NCI-H187 (cell line): ENCODE measurements at places on chromosomes 1 and 21.

DNA sequence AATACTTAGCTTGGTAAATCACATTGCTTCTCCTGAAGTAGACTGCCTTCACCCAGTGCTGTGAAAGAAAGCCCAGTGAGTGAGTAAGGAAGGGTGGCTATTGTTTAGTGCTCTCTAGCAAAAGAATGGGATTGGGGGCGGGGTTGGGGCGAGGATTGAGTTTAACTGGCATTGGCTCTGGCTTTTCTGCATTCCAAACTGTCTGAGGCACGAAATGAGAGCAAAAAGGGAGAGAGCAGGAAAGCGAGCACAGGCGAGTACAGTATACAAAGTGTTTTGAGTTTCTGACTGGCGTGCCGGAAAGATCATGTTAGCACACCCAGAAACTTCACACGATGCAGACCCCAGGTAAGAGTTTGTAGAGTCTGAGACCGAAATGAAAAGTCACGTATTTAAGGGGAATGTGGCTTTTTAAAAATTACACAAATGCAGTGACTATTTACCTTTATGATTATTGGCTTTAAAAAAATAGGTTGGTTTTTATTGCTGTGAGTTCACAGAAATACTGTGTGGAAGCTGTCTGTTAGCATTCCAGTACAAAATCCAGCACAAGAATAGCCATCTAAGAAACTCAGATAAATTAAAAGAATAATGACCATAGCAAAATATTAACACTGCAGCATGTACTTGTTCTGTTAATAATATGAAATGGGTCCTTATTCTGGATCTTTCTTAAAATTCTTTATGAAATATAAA lies 155.4 kb downstream of the CLEC20A start:
- no peak for DNase-seq

- DNase-seq = no peak
Measured at GRCh38 chr1:155188268-155188667, 14.6 kb downstream of the TRIM46 start.

DNA sequence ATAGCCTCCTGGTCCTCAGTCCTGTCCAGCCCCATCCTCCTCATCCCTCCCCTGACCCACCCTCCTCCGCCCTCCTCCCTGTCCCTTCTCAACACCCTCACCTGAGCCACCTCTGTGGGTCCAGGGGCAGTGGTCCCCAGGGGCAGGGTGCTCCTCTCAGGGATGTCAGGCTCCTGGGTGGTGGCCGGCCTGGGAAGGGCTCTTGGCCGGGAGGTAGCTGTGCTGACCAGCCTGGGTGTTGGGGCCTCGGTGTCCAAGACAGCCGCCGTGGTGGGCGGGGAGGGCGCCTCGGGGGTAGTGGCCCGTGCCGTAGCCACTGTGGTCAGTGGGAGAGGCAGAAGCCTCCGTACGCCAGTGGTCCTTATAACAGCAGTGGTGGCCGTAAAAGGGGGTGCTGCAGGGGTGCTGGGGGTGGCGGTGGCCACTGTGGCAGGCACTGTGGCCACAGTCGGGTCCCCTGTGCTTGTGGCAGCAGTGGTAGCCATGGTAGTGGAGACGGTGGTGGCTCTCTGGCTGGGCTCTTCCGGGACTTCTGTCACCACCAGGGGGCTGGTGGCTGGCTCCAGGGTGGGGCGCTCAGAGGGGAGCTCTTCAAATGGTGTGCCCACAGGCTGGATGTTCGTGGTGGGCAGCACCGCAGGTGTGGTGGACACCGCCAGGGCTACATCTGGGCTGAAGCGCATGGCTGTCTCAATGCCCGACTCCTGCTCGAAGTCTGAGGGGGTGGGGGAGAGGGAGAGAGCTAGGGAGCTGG lies 31.9 kb downstream of the SDC3 start:
- no peak for DNase-seq

- DNase-seq = no peak
Measured at GRCh38 chr1:84862810-84863251, 30.2 kb downstream of the LPAR3 start.

- DNase-seq = no peak
Measured at GRCh38 chr1:8651236-8651890, 166.1 kb downstream of the RERE start.

DNA sequence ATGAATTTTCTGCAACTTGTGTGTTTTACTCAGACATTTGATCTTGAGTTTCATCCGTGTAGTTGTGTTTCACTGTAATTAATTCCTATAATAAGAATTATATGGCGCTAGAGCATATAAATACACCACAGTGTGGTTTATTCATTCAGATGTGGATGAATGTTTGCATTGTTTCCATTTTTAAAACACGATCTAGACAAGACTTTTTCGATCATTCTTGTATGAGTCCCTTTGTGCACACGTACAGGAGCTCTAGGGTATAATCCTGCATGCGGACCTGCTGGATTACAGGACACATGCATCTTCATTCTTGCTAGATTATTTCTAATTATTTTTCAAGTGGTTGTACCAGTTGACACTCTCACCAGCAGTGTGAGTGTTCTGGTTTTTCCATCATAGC lies 46.8 kb upstream of the CNIH3 start:
- no peak for DNase-seq

DNA sequence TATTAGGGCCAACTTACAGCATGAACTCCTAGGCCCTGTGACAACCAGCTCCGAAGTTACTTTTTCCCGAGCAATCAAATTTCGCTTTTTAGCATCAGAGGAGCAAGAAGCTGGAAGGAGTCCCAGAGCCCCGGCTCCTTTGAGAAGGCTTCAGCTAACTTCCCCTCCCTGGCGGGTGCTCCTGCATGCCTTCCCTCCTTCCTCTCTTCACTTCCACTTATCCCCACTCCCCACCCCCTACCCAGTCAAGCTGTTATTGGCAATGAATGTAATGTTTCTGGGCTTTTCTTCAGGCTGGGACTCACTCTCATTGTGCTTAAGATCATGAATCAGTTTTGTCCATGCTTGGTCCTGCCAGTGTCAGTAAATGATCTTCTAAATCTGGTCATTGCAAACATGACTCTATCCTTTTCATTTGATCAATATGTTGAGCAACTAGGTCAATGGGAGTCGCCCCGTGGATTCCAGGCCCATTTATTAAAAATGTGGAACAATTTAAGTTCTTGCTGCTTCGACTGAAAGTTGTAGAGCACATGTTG lies 94.5 kb upstream of the TSPAN2 start:
- DNase-seq = no peak

DNA sequence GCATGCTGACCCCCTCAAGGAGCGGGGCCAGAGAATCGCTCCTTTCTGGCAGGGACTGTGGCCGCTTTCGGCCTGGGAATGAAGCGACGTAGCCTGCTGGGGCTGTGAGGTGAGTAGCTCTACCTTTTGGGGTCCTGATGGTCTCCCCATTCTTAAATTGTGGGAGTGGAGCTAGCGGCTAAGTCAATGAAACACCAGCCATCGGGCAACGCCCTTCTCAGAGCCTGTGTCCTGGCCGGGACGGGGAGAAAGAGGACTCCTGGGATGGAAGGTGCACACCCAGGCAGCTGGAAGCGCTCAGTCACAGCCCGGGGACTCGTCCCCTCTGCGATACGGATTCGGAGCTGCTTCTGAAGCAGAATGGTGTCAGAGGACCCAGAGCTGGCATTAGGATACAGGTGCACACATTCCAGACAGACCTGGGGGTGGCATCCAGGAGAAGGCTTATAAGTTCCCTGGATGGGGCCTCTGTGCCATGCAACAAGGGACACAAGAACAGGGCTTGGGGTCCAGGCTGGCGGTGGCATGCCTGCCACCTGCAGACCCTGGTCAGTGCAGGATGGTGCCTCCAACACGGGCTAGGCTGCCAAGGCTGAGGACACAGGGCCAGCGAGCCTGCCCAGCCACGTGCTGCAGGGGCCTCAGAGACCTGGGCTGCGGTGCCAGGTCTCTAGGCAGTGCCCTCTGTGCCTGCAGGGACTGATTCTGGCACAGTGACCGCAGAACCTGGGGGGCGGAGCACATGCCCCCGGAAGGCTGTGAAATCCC lies 945 bp upstream of the WNT9A start:
- DNase-seq = no peak

DNA sequence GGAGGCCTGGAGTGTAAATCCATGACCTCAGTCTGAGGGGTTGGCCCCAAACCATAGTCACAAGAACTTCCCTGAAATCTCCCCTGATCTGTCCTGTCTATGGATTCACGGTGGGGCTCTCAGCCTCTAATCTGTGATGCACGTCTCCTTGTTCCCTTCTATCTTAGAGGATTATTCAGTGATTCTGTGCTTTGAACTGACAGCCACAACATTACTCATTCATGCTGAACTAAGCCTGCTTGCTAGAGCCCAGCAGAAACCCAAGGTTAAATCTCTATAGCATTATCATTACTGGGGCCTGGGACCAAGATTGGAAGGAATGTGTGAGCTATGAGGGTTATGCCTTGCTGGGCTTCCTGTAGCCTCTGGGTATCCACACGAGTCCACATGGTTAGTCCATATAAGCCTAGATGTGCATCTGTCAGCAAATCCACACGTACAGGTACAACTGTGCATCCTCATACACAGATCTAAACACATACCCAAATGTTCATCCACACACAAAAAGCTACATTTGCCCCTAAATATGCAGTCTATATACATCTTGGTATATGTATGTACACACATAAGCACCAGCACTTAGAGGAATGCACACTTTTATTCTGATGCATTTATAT lies 22.4 kb upstream of the MAGOH start:
- DNase-seq = no peak

DNA sequence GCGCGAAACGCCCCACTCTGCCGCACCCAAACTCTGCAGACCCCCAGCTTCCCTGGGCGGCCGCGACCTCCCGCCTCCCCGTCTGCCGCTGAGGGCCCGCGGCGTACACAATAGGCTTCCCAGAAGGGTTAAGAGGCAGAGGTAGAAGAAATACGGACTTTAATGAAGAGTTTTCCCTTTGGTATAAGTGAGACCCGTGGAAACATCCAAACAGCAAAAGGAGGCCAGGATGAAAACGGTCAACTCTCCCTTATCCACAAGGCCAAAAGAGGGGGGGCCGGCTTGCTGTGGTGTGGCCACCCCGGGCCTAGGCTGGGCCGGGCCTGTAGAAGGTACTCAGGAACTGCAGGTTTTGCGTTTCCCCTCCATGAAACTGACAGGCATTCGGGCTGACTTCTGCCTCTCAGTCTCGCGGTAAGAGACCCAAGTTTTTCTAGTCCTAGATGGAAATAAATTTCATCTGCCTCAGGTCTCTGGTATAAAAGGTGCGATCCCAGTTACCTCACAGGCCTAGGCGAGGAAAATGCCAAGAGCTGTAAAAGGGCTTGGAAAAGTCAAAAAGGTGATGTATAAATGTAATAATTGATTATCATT lies 671 bp upstream of the PYGO2 start:
- peak; percentile 65 for DNase-seq
